ENCODE measurements at places on chromosomes 6 and 20.

- DNase-seq: no peak
Measured at GRCh38 chr6:1393641-1394283, 4.4 kb downstream of the FOXF2 start.

DNA sequence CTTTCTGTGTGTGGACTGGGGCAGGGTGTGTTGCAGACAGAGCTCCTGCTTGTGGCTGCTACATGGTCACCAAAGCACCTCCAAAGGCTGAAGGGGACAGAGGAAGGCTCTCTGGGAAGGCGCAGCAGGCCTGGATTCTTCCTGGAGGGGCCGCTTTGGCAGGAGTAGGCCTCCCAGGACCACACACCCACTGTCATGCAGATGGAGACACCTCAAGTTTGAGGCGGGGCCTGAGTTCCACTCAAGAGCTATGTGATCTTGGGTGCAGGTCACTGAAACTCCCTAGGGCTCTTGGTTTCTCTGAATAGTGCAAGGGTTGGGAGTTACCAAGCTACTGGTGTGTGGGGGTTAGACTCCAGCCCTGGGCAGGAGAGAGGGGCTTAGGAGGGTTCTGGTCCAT lies 27.9 kb downstream of the EFCAB8 start:
- no peak for DNase-seq

GRCh38 chr6:69090132-69090531 lies 455.1 kb downstream of the ADGRB3 start:
- DNase-seq: peak; percentile 62

GRCh38 chr6:33279257-33279695 lies 2.4 kb downstream of the B3GALT4 start:
- no peak for DNase-seq

- DNase-seq: no peak
Measured at GRCh38 chr6:129621252-129621651, 88.7 kb downstream of the ARHGAP18 start.

DNA sequence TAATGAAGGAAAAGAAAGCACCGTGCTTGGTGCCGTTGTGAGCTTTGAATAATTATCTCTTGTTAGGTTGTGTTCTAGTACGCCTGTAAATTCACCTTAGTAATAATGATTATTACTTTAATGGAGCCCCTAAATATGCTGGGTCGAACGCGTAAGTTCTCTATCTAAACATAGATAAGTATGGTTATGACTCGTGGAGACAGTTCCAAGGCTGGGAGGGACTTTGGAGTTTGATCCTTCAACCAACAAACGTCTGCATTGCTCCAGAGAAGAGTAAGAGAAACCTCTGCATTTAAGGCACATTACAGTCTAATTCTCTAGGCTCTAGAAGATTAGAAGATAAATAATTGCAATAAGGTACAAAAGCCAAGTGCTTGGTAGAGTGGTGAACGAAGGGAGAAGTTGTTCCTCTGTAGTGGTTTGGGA lies 514 bp downstream of the ACOT13 start:
- DNase-seq: no peak

- DNase-seq: no peak
Measured at GRCh38 chr6:127717384-127717783, 140.4 kb downstream of the C6orf58 start.

DNA sequence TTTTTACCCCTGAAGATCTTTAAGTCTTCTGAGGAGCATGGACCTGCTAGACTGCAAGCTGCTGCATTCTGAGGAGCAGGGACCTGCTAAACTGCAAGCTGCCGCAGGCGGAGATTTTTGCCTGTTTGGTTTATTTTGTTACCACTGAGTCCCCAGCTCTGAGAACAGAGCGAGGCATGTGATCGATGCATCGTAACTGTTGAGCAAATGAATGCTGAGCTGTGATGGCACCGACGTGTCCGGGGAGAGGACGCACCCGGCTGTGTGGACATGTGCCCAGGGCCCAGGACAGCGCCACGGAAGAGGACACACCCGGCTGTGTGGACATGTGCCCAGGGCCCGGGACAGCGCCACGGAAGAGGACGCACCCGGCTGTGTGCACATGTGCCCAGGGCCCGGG lies 24.2 kb downstream of the DNAJC5 start:
- no peak for DNase-seq

DNA sequence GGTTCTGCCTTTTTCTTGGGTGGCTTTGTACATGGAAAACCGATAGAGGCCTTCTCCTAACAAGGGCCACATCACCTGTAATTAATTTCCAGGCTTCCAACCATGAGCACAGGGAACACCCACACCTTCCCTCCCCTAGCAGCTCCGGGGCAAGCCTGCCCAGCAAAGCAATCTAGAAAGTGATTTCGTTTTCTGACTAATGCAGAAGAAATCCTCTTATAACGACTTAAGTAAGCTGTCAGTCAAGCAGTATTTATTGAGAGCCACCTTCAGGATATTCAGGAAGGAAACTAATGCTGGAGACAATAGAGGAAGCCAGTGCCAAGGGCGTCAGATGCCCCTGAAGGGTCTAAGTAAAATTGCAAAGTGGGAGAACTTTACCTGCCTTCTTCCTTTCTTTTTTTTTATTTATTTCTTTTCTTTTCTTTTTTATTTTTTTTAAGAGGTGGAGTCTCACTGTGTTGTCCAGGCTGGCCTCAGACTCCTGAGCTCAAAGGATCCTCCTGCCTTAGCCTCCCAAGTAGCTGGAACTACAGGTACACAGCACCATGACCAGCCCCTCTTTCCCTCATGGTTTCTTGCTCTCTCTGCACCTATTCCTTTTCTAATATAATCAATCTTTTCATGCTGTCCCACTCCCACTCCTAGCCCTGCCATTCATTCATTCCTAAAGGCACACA lies 67.5 kb upstream of the MBOAT1 start:
- no peak for DNase-seq

- no peak for DNase-seq
Measured at GRCh38 chr20:56350842-56351241, 7.9 kb upstream of the FAM210B start.

- no peak for DNase-seq
Measured at GRCh38 chr20:59242714-59243626, 57.4 kb upstream of the EDN3 start.

GRCh38 chr6:34391473-34391785 lies 1.0 kb downstream of the NUDT3 start:
- no peak for DNase-seq

GRCh38 chr6:168606722-168607121 lies 165.7 kb downstream of the SMOC2 start:
- no peak for DNase-seq
